Activated CD4-positive, alpha-beta T cell treated with anti-CD3 and anti-CD28 coated beads, Interleukin-2, amount 50 U/mL, for 1 hour (primary cell): ENCODE measurements at places on chromosomes 7 and 10.

DNA sequence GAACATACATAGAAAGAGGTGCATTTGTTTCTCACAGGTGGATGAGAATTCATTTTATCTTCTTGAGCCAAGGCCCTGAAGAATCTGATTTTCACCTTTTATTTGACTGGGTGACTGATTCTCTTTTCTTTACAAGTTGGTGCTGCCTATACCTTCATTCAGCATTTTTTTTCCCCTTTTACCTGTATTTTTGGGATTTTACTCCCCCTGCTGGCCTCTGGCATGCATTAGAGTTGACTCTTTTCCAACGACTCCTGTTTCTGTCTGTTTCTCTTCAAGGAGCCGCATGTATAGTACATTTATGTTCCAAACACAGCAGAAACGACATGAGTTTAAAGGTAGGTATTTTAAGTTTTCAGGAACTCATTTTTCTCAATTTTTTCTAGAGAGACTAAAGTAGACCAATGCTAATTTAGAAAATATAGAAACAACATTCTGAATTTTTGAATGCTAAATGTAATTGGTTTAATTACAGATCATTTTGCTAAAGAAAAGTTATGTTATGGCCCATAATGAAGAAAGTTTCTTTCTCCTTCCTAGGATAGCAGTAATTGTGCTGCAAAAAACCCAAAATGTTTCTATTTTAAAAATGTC, 149.8 kb upstream of the HDAC9 start:
- DNase-seq, result peak; percentile 5

DNA sequence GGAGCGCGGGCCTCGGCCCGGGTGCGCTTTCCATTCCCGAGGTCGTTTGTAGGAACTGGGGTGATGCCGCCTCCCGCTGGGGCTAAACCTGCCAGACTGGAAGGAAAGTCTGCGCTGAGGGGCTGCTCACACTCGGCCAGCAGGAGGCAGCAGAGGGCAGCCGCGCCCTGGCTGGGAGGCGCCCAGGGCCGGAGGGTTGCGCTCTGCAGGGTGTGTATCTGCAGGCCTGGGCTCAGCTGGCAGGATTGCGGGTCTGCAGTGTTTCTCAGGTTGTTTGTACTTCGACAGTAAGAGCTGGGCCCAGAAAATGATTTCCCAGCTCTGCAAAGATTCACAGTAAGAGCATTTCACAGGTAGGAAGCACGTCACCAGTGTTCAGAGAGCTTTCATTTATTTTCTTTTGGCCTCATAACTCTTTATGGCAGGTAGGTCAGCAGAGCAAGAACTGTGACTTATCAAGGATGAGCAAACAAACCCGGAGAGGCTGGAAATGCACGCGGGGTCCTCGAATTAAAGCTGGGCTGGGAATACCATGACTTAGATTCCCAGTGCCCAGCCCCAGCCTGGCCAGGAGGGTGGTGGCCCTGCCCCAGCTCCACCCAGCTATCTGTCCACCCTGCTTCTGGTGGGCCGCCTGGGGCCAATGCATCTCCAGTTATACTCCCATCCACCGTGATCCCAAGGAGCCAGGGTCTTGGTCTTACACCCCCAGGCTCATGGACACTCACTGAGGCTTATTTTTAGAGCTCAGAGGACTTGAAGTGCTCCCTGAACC, 15.2 kb upstream of the PPP2R2D start:
- peak; percentile 85 for DNase-seq

- no peak for DNase-seq
Observed at GRCh38 chr10:85544956-85545355, 821.6 kb downstream of the GRID1 start.

GRCh38 chr10:44760513-44760912, 150.6 kb upstream of the TMEM72 start:
- DNase-seq, result no peak

- no peak for DNase-seq
Observed at GRCh38 chr7:123327661-123328060, 127.9 kb upstream of the SLC13A1 start.

- DNase-seq, result peak; percentile 52
Observed at GRCh38 chr10:70602665-70603448, at the start of gene PRF1. Gene PRF1, minus strand, starts transcription at chr10:70602741. Its CDS starts 1,839 bp downstream, at chr10:70600902.

- DNase-seq, result no peak
Observed at GRCh38 chr10:114664127-114664526, 6.1 kb upstream of the ABLIM1 start.

GRCh38 chr7:143238289-143238980, 16.6 kb downstream of the TAS2R40 start:
- no peak for DNase-seq

- DNase-seq, result no peak
Observed at GRCh38 chr7:3641582-3641981, 340.5 kb downstream of the SDK1 start.

GRCh38 chr7:6252341-6252746, 20.1 kb downstream of the CYTH3 start:
- DNase-seq, result no peak

DNA sequence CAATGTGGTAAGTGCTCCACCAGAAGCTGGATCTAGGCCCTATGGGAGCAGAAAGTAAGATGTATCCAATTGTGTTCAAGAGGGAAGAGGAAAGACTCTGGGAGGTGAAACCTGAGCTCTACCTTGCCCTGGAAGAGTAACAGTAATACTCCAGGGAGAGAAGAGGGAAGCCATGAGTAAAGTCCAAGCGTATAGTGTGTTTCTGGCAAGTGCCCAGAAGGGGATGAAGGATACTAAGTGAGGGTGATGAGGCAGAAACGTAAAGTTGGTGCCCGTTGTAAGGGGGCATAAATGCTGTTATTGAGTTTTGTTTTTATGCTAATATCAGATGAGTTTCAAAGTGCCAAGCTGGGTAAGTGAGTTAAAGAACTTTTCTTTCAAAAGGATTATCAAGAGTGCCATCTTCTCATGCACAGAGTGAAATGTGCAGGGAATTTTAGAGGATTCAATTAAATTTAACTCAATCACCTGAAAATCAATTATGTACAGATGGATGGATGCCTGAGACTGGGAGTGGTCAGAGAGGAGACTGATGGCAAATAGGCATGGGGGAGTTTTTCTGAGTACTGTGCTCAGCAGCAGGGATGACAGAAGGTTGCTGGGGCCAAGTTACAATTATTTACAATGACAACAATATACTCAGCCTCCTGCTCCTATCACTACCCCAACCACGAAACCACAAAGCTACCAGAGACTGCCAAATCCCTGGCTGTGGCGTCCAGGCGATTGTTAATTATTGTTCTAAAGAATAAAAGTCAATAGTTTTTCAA, 123.3 kb upstream of the LAMB4 start:
- no peak for DNase-seq

GRCh38 chr10:51468424-51468823, 231.0 kb downstream of the CSTF2T start:
- DNase-seq, result no peak

- DNase-seq, result no peak
Observed at GRCh38 chr7:41059796-41060195, 643.1 kb downstream of the INHBA start.

DNA sequence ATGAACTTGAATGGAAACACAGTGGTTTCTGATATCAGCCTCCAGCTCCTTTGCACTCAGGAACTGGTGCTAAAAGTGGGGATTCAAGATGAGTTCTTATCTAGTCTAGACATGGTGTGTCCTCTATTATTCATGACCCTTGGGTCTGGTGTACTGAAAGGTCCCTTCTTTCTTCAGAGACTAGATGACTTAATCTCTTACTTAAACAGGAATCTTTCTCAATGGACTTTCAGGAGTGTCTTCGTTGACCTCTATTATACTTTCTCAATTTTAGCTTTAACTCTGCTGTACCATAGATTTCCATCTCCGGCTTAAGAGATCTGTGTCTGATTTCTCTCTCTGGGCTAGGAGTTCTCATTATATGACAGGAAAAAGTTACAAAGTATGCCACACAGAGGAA, 83.5 kb upstream of the INHBA start:
- no peak for DNase-seq

GRCh38 chr7:89283302-89283701, 487.8 kb upstream of the TEX47 start:
- no peak for DNase-seq

GRCh38 chr10:113704637-113705343, 25.1 kb downstream of the CASP7 start:
- DNase-seq, result peak; percentile 10

DNA sequence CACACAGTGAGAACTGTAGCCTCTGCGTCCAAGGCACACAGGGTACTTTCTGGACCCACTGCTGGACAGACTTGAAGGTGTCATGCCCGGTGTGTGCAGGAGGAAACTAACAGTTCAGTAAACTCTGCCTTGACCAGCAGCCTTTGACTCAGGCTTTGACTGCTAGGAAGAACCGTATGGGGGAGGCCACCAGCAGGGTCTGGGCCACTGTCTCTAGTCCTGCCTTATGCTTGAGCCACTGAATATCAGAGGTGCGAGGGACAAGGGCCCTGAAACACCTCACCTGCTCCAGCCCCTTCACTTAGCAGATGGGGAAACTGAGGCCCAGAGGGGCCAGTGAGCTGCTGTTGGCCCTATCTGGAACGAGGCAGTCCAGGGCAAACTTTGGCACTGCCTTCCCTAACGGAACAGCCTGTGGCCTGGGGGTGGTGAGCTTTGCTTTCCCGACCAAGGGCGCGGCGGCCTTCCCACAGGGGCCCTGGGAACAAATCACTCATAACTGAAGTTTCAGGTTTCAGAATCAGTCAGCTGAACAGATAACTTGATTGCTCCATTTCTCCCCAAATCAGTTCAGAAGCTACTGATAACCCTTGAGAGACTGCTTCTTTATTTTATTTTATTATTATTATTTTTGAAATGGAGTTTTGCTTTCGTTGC, 130.0 kb downstream of the FAM53B start:
- no peak for DNase-seq

DNA sequence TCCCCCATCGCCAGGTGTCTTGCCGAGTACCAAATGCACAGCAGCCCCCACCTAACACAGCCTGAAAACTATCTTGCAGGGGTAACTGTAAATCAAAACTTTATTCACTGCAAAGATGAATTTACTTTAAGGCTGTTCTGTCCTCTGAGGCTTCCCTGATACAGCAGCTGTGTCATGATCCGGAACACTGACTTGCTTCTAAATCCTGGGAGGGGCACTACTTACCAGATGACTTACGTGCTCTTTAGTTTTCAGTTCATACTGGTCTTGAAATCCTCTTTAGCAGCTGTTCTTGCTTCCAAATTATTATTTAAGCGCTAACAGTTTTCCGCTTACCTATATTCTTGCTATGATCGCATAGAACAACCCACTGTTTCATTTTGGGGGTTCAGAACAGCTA, 4.9 kb downstream of the DYNC1I1 start:
- DNase-seq, result no peak

GRCh38 chr10:5563321-5563961, 38.7 kb downstream of the CALML3 start:
- DNase-seq, result no peak

GRCh38 chr10:130958981-130959751, 352.4 kb downstream of the TCERG1L start:
- DNase-seq, result no peak
